ENCODE measurements at places on chromosomes 1 and 21. TPM values are rescaled to one million over a fixed set of nuclear protein-coding genes. Genes with fewer than 3 reads are reported as not detected.
A peak's percentile ranks its signal among the peaks of the same experiment; 100 is the strongest.

CYP4B1 gene
- not detected for total RNA-seq

DNA sequence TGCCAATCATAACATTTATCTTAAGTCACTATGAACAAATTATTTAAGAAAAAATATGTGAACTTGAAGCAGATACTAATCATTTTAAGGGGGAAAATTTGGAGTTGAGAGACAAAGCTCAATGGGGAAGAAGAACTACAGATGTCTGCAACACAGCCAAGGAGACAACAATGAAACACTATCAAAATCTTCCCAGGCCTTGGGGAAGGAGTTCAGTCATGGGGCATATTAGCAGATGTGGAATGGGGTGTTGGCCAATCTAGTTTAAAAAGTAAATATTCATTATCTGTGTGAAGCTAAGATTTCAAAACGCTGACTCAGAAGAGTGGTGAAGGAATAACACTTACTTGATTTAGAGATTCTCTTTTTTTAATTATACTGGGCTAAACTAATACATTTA is 671.6 kb upstream of the ZP4 start:
- H3K27me3 ChIP-seq: no peaks in the 10 kb centered on the region
- H3K4me1 ChIP-seq: no peaks in the 10 kb centered on the region
- H3K36me3 ChIP-seq: no peaks in the 10 kb centered on the region
- no peak overlapping the region for H3K4me3 ChIP-seq
- no peak for DNase-seq

GRCh38 chr1:63407002-63407401 is 39.6 kb downstream of the ALG6 start:
- peaks cover 48% of the 10 kb centered on the region for H3K36me3 ChIP-seq
- no peak overlapping the region for H3K27ac ChIP-seq
- no peak for DNase-seq
- no peak overlapping the region for H3K4me3 ChIP-seq

LINGO4 gene
- total RNA-seq: 0.22 TPM

DIPK1A gene
- 10.9 TPM for total RNA-seq

DNA sequence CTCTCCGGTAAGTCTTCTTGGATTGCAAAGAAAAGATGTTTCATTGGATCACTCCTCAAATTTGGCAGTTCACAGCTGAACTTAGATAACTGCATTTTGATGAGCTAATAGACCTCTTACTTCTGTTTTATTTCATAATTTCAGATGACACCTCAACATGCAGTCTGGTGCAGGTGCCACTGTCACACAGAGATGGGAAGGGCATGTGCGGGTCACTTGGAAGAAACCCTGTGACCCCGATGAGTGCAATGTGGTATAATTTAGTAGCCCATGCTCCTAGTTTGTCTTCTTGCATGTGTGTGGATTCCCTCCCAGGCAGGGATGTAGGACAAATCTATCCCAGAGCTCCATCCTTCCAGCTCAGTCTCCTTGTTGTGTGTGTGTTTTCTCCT is 481 bp upstream of the SLAMF1 start:
- H3K4me3 ChIP-seq: peak overlapping the region; percentile 99
- no peaks in the 10 kb centered on the region for H3K36me3 ChIP-seq
- H3K27me3 ChIP-seq: no peaks in the 10 kb centered on the region
- H3K27ac ChIP-seq: peak overlapping the region; percentile 78

TP73 gene
- not detected for total RNA-seq

- no peaks in the 10 kb centered on the region for H3K36me3 ChIP-seq
- no peak overlapping the region for H3K27ac ChIP-seq
- H3K4me3 ChIP-seq: no peak overlapping the region
- DNase-seq: no peak
- H3K4me1 ChIP-seq: no peaks in the 10 kb centered on the region
Measured at GRCh38 chr1:67970088-67970487, 80.3 kb downstream of the DIRAS3 start.

- no peak for DNase-seq
- no peaks in the 10 kb centered on the region for H3K27me3 ChIP-seq
- peaks cover 24% of the 10 kb centered on the region for H3K36me3 ChIP-seq
- H3K4me3 ChIP-seq: no peak overlapping the region
- peaks cover 10% of the 10 kb centered on the region for H3K4me1 ChIP-seq
Measured at GRCh38 chr1:20495661-20496060, 9.7 kb upstream of the CAMK2N1 start.

VSIG8 gene
- total RNA-seq: not detected

- H3K4me3 ChIP-seq: no peak overlapping the region
- H3K36me3 ChIP-seq: no peaks in the 10 kb centered on the region
Measured at GRCh38 chr1:71307451-71307850, 226.6 kb upstream of the ZRANB2 start.

- H3K4me1 ChIP-seq: no peaks in the 10 kb centered on the region
- no peaks in the 10 kb centered on the region for H3K27me3 ChIP-seq
- H3K4me3 ChIP-seq: no peak overlapping the region
- H3K27ac ChIP-seq: no peak overlapping the region
Measured at GRCh38 chr1:97145321-97145956, 423.9 kb downstream of the PTBP2 start.

CFH gene
- total RNA-seq: 0.17 TPM

DNA sequence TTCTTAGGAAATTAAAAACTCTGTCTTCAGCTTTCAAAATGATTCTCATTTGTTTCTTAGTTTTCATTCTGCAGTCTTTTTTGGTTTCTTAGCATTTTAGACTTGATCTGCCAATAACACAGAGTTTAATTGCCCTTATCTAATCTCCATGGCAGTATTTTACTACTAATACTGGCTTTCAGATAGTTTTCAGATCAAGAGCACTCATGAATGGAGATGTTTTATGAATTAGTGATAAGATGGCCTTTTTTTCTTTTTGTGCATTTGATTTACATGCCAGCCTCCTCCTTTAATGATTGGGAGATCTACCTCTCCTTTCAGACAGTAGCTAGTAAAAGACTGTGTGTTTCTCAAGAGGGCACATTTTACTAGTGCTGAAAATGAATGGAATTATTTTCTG is 5.6 kb downstream of the MIA3 start:
- H3K4me3 ChIP-seq: no peak overlapping the region
- H3K4me1 ChIP-seq: peaks cover 15% of the 10 kb centered on the region
- peaks cover 53% of the 10 kb centered on the region for H3K36me3 ChIP-seq
- DNase-seq: no peak
- no peaks in the 10 kb centered on the region for H3K27me3 ChIP-seq
- H3K27ac ChIP-seq: no peak overlapping the region

DNA sequence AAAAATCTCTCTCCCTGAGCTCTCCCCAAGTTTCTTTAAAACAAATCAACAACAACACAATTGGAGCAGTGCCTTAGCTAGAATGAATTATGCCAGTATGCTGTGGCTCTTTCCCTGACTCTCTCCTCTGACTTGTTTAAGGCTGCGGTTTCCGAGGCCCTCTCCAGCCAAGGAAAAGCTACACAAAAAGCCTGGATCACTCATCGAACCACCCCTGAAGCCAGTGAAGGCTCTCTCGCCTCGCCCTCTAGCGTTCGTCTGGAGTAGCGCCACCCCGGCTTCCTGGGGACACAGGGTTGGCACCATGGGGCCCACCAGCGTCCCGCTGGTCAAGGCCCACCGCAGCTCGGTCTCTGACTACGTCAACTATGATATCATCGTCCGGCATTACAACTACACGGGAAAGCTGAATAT is 1.9 kb downstream of the S1PR1 start:
- H3K27me3 ChIP-seq: no peaks in the 10 kb centered on the region
- H3K4me1 ChIP-seq: peaks cover 70% of the 10 kb centered on the region
- peak overlapping the region; percentile 100 for H3K4me3 ChIP-seq
- H3K27ac ChIP-seq: peak overlapping the region; percentile 88
- peaks cover 48% of the 10 kb centered on the region for H3K36me3 ChIP-seq
- peak; percentile 71 for DNase-seq

- no peak overlapping the region for H3K4me3 ChIP-seq
- H3K27ac ChIP-seq: no peak overlapping the region
- peaks cover under 1% of the 10 kb centered on the region for H3K4me1 ChIP-seq
- H3K27me3 ChIP-seq: no peaks in the 10 kb centered on the region
- DNase-seq: no peak
Measured at GRCh38 chr1:26353210-26353859, 595 bp downstream of the CRYBG2 start.

DNA sequence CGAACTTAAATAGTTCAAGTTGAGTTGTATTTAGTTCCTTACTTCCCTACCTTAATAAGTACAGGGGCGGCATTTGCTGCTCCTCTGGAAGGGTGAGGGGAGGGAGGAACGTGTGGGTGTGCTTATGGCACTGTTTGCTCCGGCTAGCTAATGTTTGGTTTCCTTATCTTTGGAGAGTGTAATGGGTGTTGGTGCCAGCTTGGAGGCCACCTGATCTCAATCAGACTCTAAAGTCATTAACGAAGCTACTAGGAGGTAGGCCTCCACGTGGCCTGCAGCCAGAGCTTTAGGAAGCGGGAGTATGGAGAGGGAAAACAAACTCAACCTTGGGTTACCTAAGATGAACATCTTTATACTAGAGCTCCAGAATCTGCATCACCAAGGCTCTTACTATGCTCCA is 43.0 kb upstream of the RAP1A start:
- no peak overlapping the region for H3K27ac ChIP-seq
- no peaks in the 10 kb centered on the region for H3K36me3 ChIP-seq
- H3K4me1 ChIP-seq: no peaks in the 10 kb centered on the region
- no peak for DNase-seq

DNA sequence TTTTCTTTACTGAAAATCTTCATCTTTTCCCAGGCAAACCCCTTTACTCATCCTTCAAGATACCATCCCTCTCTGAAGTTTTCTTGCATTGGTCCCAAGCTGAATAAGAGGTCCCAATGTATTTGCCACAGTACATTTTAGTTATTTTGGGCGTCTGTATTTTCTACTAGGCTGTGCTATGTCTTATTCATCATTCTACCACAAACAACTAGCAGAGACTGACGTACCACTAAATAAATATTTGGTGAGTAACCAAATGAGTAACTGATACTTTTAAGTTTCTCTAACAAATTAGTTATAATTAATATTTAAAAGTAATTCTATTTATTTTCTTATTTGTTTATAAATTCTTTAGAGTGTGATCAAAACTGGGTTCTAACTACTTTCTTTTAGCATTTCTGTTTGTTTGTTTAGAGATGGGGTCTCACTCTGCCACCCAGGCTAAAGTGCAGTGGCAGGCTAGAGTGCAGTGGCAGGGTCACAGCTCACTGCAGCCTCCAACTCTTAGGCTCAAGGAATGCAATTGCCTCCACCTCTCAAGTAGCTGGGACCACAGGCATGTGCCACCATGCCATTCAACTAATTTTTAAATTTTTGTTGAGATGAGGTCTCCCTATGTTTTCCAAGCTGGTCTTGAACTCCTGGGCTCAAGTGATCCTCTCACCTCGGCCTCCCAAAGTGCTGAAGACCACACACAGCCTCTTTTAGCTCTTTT is 33.1 kb downstream of the NDC1 start:
- H3K36me3 ChIP-seq: peaks cover 51% of the 10 kb centered on the region
- no peak for DNase-seq
- H3K4me3 ChIP-seq: no peak overlapping the region
- no peaks in the 10 kb centered on the region for H3K4me1 ChIP-seq
- H3K27me3 ChIP-seq: no peaks in the 10 kb centered on the region

DNA sequence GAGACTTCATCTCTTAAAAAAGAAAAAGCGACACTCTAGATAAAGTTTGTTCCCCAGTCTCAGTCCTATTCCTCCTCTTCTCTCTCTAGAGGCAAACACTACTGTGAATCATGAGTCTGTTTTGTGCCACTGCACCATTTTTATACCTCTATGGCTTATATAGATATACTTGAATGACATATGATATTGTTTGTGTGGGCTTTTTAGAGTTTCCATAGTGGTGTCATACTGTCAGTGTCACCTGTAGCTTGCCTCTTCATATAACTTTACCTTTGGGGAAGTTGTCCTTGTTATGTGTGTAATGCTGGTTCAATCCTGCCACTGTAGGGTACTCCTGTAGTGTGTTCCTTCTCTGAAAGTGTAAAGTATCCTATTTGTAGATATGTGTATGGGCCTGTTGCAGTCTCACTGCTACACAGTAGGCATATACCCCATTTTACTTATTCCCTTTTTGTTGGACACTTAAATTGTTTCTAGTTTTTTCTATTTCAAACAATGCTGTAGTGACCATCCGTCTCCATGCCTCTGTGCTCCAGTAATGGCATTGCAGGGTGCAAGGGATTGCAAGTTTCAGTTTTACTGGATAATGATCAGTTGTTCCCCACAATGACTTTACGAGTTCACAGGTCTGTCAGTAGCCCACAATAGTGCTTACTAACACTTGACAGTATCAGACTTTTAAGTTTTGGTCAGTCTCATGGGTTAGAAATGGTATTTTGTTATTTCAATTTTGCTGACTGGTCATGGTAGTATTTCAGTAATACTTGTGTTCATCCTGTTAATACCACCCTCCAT is 2.7 kb downstream of the PRMT2 start:
- no peaks in the 10 kb centered on the region for H3K27me3 ChIP-seq
- peaks cover 19% of the 10 kb centered on the region for H3K36me3 ChIP-seq
- H3K4me1 ChIP-seq: peaks cover 52% of the 10 kb centered on the region
- H3K27ac ChIP-seq: peak overlapping the region; percentile 6
- DNase-seq: no peak

- no peak overlapping the region for H3K27ac ChIP-seq
- H3K4me1 ChIP-seq: no peaks in the 10 kb centered on the region
- no peak overlapping the region for H3K4me3 ChIP-seq
- no peaks in the 10 kb centered on the region for H3K27me3 ChIP-seq
- no peaks in the 10 kb centered on the region for H3K36me3 ChIP-seq
Measured at GRCh38 chr1:41835485-41835884, 83.2 kb downstream of the HIVEP3 start.

CCDC185 gene
- not detected for total RNA-seq

DNA sequence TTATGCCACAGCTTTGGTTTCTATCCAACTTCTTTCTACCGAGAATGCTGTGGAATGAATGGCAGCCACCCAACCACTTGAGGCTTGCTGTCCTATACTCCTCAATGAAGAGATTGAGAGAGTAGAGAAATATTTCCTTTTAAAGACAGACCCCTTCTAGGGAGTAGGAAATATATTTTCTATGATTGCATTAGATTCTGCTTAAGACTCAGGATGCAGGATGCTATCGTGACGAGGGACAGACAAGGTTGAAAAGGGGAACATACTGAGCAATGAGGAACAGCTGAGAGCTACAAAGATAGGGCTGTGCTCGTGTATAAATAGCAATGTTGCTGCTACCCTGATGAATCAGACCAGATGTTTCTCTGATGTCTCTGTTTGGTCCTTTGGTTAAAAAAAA is 7.1 kb upstream of the RASAL2 start:
- no peak overlapping the region for H3K4me3 ChIP-seq
- no peaks in the 10 kb centered on the region for H3K27me3 ChIP-seq
- no peaks in the 10 kb centered on the region for H3K36me3 ChIP-seq
- no peak for DNase-seq
- no peak overlapping the region for H3K27ac ChIP-seq
- no peaks in the 10 kb centered on the region for H3K4me1 ChIP-seq

DNA sequence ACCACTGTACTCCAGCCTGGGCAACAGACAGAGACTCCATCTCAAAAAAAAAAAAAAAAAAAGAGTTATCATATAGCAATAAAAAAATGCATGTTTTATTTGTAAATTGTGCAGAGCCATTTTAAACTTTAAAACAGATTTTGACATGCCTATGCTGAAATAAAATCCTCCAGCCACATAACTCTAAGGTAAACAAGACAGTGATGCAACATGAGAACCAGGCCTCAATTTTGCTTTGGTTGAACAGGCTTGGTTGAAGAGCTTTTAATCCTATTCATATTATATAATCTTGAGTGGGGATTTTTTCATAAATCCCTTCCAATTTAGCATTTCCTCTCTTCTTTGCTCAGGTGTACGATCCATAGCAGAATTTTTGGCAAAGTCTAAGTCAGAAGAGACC is 26.1 kb downstream of the ARMH1 start:
- no peak overlapping the region for H3K4me3 ChIP-seq
- no peaks in the 10 kb centered on the region for H3K36me3 ChIP-seq
- peaks cover 9% of the 10 kb centered on the region for H3K4me1 ChIP-seq
- H3K27ac ChIP-seq: no peak overlapping the region
- DNase-seq: no peak

All from CD4-positive, CD25-positive, alpha-beta regulatory T cell (primary cell).